ENCODE measurements at places on chromosomes 6 and 20.

DNA sequence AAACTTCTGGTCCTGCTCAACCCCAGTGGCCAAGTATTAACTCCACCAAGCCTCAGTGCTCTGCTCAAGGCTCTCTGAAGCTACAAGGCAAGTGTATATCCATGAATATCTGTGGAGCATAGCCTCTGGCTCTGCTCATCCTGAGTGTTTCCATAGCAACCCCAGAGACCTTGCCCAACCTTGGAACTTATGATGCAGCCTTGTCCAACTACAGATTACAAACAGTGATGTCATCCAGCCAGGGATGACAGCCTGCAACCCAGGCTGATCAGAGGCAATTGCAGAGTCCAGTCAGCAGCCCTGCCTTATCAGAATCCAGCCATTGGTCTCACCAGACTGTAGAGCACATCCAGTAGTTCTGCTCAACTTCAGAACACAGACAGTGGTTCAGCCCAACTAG is 65.5 kb upstream of the SPACA1 start:
- no peak for DNase-seq

GRCh38 chr20:63477061-63477616 is 4.7 kb upstream of the KCNQ2 start:
- DNase-seq, result no peak

GRCh38 chr6:108675226-108676200 is 114.8 kb downstream of the FOXO3 start:
- peak; percentile 34 for DNase-seq

GRCh38 chr20:48827855-48828733 is at the start of gene PREX1:
Gene PREX1 (minus strand): TSS chr20:48827999. CDS start chr20:48827860, 139 bp downstream.
- peak; percentile 93 for DNase-seq

DNA sequence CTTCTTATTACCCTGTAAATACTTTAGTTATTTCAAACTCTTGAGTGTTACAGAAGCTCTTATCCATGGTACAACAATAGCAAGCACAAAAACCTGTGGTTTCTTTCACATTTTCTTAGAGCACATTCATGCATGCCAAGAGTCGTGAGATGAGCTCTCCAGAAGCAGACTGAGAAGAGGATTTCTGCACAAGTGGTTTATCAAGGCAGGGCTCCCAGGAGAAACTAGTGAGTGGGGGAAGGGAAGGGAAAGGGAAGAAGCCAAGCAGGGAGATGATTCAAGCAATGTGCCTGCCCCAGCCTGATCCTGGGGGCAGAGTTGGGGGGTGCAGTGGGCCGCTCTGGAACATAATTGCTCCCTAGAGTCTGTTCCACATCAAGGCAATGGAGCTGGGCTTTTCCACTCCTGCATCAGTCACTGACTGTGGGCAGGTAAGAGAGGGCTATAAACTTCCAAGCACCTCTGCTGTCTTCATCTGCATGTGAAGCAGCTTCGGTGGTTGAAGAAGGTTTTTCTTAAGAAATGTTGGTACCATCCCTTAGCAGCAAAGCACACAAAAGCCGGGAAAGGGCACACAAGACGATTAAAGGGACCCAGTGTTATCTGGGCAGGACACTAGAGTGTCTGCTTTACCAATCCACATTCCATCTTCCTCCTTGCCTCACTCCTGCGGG is 152.1 kb downstream of the PLCB4 start:
- DNase-seq, result peak; percentile 26

GRCh38 chr6:10441004-10441654 is 26.3 kb upstream of the TFAP2A start:
- no peak for DNase-seq

GRCh38 chr20:11797156-11797555 is 120.5 kb upstream of the BTBD3 start:
- no peak for DNase-seq

- no peak for DNase-seq
Measured at GRCh38 chr6:105493736-105494135, 90.9 kb upstream of the PREP start.

- DNase-seq, result peak; percentile 70
Measured at GRCh38 chr20:21862259-21862946, 156.9 kb downstream of the PAX1 start.
